GM23338 (cell line): ENCODE measurements at places on chromosomes 16 and 17. TPM values are rescaled to one million over a fixed set of nuclear protein-coding genes. Genes with fewer than 3 reads are reported as not detected.
A peak's percentile ranks its signal among the peaks of the same experiment; 100 is the strongest.

GRCh38 chr16:80612461-80613017 lies 71.7 kb downstream of the DYNLRB2 start:
- no peaks in the 10 kb centered on the region for H3K36me3 ChIP-seq
- H3K27ac ChIP-seq, result no peak overlapping the region
- no peaks in the 10 kb centered on the region for H3K4me1 ChIP-seq

GRCh38 chr17:21213638-21214014 lies 335 bp downstream of the TMEM11 start:
- H3K27ac ChIP-seq, result peak overlapping the region; percentile 95
- peaks cover 6% of the 10 kb centered on the region; the same call in 1 of the 2 replicates for H3K36me3 ChIP-seq
- peaks cover 21% of the 10 kb centered on the region for H3K4me1 ChIP-seq
- peak; percentile 68 for DNase-seq

DNA sequence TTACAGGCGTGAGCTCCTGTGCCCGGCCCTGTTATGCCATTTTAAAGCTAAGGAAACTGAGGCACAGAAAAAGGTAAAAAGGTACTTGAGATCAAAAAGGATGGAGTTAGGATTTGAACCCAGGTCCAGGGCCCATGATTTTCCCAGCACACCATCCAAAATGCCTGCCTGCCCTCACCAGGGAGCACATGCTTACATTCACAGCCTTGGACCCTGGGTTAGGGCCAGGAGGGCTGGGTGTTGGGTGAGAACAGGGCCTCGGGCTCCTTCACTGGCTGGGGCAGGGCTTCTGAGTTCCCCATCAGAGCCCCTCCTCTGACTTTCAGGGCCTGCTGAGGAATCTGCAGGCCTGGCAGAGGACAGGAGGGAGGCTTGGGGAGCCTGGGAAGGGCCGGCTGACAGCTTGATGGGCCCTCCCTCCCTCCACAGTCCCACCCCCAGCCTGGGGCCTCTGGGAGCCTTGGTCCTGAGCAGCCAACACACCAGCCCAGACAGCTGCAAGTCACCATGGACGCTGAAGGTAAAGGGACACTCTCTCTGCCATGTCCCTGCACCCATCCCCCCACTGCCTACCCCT lies at the start of gene QPRT:
Gene QPRT (plus strand): TSS at position 490 of the 577 bp plus-strand sequence. CDS start 18 bp downstream, at position 508.
- peak within 1 kb of the TSS; percentile 100 for H3K27ac ChIP-seq
- H3K36me3 ChIP-seq, result no peaks in the 10 kb centered on the region; the same call in 1 of the 2 replicates
- peak; percentile 95 for DNase-seq
- peak within 1 kb of the TSS; percentile 62 for H3K4me3 ChIP-seq
- H3K4me1 ChIP-seq, result peaks cover 23% of the 10 kb centered on the region

- peaks cover 11% of the 10 kb centered on the region; the same call in 1 of the 2 replicates for H3K4me1 ChIP-seq
- peak; percentile 62 for DNase-seq
- H3K4me3 ChIP-seq, result no peak overlapping the region
- H3K36me3 ChIP-seq, result no peaks in the 10 kb centered on the region
Observed at GRCh38 chr17:36742267-36743000, 141.1 kb downstream of the MRM1 start.

Gene DNASE1
- polyA plus RNA-seq, result 7.9 TPM in 2 replicates

Gene BRIP1
- polyA plus RNA-seq, result 5.5 and 8.0 TPM in 2 replicates

Gene METRN
- 18.7 and 28.9 TPM in 2 replicates for polyA plus RNA-seq
